NCI-H446 (cell line): ENCODE measurements at places on chromosomes 1 and 21.

- DNase-seq = no peak
Measured at GRCh38 chr1:185990565-185990964, 256.4 kb downstream of the HMCN1 start.

DNA sequence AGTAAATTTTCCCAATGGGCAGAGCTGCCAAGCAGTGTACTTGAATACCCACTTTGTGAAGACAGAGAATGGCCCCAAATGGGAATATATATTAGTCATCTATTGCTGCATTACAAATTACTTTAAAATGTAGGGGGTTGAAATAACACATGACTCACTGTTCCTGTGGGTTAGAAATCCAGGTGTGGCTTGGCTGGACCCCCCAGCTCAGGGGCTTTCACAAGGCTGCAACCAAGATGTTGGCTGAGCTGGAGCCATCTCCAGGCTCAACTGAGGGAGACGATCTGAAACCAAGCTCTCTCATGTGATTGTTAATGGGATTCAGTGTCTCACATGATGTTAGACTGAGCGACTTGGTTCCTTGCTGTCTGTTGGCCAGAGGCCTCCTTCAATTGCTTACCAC, 33.4 kb upstream of the ARHGAP29 start:
- DNase-seq = no peak

DNA sequence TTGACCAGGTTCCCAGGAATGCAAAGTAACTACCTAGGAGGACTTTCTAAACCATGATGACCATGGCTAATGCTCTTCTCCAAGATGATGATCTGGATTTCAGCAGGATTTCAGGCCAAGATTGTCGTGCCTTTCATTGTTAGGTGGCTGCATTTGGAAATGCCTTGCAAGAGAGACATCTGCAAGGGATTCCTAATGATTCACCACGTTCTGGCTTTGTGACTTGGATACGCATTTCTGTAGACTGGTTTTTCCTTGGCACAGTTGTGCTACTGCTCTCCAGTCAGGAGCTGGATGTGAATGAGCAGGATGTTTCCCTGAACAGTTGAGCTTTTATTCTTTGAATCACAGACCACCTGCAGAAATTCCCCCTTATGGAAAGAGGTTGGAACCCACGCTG, 212.4 kb downstream of the BACH1 start:
- no peak for DNase-seq

- DNase-seq = peak; percentile 65
Measured at GRCh38 chr1:65059930-65060538, 88.0 kb upstream of the AK4 start.

DNA sequence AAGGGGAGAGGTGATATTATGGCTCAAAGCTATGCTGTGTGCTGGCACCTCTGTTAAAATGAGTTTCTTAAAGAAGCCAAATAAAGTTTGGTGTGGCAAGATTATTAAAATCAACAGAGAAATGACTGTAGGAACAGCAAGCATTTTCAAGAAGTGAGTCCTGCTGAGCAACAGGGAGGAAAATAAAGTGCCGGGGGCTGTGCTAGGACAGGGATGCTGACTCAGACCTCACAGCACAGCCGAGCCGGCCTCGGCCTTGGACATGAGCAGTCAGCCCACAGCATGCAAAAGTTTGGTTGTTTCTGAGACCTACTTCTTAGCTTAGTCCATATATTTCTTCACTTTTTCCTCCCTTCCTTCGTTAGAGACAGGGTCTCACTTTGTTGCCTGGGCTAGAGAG, 19.2 kb downstream of the CNIH3 start:
- DNase-seq = no peak

GRCh38 chr1:152111515-152111968, 3.7 kb downstream of the TCHH start:
- DNase-seq = no peak

GRCh38 chr21:43275421-43276211, 106.8 kb downstream of the CRYAA start:
- DNase-seq = no peak

DNA sequence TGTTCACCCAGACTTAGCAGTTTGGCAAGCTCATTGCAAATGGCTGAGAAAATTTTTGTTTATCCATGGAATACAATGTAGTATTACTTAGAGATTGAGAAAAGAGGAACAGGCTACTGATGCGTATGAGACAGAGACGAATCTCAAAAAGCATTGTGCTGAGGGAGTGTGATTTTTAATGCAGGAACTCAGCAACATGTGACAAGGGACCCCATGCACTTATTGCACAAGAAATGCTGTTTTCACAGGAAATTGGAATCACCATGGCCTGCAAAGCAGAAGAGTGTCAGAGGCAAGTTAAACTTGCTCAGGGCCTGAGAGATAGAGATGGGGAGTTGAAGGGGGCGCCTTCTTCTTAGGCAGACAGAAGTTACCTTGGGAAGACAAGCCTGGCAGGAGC, 32.6 kb upstream of the TLR5 start:
- DNase-seq = no peak

DNA sequence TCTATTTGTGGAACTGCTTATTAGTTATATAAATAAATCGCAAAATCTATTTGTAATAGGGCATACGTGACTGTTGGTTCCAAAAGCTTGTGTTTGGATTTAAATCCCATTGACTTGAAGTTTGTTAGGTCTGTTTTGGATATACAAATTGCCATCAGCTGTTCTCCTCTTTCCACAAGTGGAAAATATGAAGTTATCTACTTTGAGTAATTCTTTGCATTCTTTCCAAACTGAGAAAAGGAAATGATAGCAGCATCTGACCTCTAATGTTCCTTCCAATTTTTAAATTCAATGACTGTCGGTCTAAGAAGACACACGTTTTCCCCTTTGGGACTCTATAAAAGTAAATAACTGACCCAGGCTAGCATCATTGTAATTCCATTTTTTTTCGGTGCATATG, 165.7 kb upstream of the SGIP1 start:
- DNase-seq = no peak
